Effector memory CD8-positive, alpha-beta T cell (primary cell): ENCODE measurements at places on chromosomes 12 and 14.

DNA sequence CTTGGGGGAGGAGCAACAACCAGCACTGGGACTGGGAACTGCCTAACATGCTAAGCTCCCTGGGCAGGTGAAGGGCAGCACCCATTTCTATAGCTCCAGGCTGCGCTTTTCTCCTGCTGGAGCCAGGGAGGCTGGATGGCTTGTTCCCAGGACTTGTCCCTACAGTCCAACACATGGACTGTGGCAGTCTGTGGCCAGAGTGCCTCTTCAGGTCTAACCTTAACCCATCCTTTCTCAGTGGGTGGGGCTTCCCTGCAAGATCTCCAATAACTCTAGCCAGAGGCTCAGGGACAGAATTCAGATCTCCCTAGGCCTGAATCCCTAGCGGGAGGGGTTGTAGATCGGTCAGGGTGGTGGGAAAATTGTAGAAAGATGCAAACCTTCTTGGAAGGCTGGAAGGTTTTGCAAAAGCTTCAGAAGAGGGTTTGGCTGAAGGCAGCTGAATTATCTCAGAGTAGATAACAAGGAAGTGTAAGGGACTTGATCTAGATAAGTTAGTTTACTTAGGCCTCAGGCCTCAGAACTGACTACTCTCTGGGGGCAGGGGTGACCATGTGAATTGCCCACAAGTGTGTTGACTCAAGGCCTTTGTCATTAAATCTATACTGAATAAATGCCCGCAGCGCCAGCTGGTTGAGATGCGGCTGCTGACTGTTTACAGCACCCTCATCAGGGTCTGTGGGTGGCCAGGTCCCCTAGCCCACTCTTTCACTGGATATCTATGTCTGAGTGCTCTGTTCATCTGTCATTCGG, 60.7 kb downstream of the SSPN start:
- no peak for DNase-seq

- DNase-seq = no peak
These were observed 55.0 kb upstream of the BICD1 start for GRCh38 chr12:32051511-32052211.

- DNase-seq = no peak
These were observed 22.8 kb downstream of the RAB35 start for GRCh38 chr12:120093592-120094355.

DNA sequence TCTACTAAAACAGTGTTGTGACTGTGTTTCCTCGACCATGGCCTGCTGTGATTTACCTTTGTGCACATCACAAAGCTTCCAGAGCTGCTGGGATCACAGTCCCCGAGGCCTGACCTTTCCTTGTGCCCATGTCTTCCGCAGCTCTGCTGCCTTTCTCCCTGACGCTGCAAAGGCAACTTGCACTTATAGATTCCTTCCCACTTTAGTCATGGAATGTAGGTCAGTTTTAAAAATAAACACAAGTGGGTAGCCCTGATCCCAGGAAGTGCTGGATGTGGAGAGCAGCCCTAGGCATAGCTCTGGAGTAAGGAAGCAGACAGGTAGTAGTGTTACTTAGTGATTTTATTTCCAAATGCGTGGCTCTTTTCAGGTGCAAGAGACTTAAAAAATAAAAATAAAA, 825.7 kb downstream of the AACS start:
- no peak for DNase-seq

DNA sequence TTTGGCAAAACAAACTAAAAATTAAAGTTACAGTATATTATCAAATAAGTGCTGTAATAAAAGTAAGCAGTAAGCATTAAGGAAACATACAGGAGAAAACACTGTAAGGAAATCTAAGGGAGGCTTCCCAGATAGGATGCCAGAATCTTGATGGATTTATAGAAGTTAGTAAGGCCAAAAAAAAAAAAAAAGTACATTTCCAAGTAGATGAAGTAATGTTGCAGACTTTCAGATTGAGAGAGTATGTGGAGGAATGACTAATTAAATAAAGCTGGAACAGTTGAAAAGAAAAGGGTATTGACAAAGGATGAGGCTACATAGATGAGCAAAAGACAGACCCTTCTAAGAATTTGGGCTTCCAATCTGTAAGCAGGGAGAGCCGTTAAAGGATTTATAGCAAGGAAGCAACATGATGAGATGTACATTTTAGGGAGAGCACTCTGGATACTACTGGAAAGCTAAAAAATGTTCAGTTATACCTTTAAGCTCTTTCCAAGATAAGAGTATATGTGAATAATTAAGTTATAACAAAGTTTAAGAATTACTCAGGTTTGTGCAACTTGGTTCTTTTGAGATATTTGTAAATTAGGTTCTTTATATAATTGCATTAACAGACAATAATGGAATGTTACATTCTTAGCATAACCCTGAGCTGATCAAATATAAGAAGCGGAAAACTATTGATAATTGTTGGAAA, 87.5 kb upstream of the MON2 start:
- no peak for DNase-seq

GRCh38 chr12:4068981-4069669, 195.9 kb upstream of the PARP11 start:
- no peak for DNase-seq

GRCh38 chr14:36981832-36982529, 190.4 kb downstream of the SLC25A21 start:
- DNase-seq = no peak

DNA sequence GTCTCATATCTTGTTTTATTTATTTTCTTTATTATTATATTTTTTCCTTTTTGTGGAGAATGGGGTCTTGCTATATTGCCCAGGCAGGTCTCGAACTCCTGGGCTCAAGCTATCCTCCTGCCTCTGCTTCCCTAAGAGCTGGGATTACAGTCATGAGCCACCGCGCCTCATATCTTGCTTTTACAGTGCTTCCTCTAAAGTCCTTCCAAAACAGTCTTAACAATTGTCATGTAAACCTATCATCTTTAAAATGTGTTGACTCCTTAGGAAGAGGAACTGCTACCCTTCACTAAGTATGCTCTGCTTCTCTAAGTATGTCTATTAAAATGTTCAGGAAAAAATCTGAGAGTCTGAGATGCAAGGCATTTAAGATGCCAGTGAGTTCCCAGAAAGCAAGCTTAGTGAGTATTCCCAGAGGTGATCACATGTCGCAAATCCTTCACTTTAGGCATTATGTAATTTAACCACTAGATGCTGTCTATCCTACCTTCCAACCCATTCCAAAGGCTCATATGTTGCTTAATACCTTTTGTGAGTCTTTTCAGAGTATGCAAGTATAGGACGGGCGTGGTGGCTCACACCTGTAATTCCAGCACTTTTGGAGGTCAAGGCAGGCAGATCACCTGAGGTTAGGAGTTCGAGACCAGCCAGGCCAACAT, 19.7 kb upstream of the FOXJ2 start:
- DNase-seq = no peak

- DNase-seq = no peak
These were observed 42.7 kb downstream of the SYNE2 start for GRCh38 chr14:63895510-63895909.

GRCh38 chr12:2386566-2386965, 333.8 kb downstream of the CACNA1C start:
- no peak for DNase-seq

DNA sequence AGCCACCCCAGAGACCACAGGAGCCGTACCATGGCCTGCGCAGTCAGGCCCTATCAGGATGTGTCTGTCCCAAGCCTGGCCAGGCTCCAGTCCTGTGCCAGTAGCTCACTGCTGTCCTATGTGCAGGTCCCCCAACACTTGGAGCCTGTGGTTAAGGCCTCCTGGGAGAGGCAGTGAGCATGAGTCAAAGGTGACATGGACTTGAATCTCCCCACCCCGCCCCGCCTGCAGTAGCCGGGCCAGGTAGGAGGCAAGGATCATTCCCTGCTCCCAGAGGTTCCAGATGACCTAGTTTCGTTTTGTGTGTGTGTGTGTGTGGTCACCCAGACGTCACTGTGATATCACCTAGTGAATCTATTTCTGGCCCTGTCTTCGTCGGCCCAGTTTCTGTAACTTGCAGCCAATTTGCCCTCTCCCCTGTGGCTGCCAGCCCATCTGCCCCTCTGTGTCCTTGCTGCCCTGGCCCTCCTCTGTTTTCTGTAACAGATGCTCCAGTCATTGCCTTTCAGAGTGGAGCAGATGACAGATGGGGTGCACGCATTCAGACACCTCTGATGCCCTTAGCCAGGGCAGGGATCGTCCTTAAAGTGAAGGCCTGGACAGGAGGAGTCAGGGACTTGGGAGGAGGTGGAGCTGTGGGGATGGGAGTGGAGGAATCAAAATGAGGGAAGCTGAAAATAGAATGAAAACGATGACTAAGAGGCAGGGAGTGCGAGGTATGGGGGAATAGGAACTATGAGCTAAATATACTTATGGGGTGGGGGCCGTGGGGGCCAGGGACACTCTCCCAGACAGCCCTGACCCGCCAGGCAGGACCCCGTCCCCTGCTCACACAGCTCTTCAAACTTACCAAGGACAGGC, 37.4 kb downstream of the SLC6A12 start:
- no peak for DNase-seq

GRCh38 chr14:104659764-104660523, 29.5 kb upstream of the INF2 start:
- no peak for DNase-seq

DNA sequence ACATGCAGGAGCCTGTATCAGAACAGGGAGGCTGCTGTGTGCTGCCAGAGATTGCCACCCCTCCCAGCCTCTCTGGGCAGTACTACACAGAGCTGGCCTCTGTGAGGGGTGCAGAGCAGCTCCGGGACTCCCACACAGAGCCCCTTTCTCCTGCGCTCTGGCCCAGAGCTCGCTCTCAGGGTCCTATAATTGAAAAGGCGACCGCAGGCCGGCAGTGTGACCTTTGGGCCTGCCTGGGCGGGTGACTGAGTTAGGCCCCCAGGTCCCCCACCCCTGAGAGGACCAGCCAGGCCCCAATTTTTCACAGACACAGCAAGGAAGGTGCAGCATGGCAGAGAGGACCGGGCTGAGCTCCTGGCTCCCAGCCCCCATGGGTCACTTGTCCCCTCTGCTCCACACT, 136.4 kb downstream of the ZFP36L1 start:
- no peak for DNase-seq

DNA sequence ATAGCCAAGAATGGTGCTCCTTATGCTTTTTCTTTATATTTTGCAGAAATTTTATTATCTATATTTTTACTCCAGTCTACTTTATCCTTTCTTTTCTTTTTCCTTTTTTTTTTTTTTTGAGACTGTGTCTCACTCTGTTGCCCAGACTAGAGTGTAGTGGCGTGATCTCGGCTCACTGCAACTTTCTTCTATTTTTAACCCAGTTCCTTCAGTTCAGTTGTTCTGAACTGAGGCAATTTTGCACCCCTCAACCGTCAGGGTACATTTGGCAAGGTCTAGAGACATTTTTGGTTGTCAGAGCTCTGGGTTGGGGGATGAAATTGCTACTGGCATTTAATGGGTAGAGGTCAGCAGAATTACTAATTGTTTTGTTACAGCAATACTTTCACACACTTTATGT, 75.7 kb downstream of the DIP2B start:
- no peak for DNase-seq

DNA sequence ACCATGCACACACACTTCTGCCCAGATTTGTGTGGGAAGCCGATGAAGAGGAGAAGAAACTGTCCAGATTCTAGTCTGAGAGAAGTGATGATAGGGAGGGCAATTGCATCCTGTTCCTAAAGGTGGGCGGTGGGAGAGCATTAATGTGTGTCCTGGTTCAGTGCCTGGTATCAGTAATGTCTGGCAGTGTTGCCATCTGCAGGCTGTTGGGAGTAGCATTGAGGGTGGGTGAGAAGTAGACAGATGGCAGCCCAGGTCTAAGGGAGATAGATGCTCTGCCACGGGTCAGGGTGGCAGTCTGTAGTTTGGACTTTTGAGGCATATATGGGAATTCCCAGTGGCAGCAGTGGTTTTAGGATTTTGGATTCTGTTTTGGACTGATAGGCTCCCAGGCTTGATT, 156.4 kb downstream of the ETNK1 start:
- no peak for DNase-seq

DNA sequence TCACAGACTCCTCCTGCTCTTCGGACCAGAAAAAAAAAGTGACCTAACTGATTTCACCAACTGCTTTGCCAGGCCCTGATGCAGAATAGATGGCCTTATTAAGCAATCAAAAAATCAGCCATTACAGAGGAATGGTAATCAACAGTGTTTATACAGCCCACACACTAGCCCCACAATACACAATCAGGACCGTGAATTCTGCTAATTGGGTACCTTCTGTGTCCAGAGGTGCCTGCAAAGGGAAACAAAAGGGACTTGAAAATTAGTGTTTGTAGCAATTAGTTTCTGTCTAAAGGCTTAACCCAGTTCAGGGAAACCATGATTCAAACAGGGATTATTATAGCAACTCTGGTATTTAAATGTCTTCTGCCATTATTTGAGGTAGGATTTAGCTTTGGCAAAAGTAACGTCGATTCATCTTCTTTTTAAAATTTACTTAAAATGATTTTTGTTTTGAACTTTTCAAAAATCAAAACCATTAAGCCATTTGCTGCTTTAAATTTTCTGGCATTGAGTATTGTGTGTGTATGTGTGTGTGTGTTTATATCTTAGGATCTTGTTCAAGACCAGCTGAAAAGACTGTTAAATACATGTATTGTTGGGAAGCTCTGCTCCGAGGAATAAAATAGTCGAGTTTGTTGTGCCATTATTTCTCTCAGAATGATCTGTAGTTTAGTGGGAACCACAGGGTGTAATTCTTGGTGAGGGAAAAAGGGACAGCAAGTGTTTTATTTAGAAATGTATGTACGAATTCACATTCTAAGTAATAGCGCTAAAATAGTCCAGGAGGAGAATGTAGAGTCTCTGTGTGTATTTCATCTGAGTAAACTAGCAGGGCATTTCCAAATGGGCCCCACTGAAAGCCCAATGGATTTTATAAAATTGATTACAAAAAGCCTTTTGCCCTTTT, 156.1 kb downstream of the PTCSC3 start:
- no peak for DNase-seq

- no peak for DNase-seq
These were observed 334.1 kb downstream of the ALG10 start for GRCh38 chr12:34356233-34356987.

DNA sequence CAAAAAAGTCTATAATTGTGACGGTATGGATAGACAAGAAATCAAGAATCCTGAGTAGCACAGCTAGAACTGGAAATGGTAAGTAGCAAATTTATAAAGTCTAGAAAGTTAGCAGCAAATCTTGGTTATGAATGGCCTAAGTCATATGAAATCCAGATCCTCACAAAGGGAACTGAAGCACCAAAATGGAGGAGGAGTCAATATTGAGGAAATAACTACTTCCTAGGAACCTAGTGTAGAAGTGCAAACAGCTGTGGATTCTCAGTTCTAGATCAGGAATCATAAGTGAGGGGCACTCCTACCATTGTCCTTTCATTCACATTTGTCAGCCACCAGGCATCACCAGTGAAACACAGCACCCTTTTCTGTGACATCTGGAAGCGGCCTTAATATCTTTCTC, 202.2 kb upstream of the DCN start:
- no peak for DNase-seq
